ENCODE measurements at places on chromosomes 3 and 15.

GRCh38 chr3:119206611-119207511 lies 33.5 kb downstream of the UPK1B start:
- DNase-seq, result no peak

DNA sequence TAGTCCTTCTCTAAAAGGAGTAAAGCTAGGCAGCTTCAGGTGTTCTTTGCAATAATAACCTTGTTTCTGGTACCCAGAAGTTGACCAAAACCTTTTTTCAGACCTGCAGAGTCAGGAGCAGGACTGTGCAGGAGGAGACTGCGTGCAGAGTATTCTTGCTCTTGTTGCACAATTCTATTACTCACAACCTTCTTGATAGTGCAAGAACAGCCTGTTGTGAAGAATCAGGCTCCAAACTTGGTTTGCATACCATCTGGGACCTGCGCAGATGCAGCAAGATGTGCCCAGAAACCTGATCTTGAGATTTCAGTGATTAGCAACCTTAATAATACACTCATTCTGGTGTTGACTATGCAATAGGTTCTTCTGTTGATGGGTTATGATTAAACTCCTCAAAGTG lies 111.9 kb downstream of the ATG7 start:
- DNase-seq, result no peak

DNA sequence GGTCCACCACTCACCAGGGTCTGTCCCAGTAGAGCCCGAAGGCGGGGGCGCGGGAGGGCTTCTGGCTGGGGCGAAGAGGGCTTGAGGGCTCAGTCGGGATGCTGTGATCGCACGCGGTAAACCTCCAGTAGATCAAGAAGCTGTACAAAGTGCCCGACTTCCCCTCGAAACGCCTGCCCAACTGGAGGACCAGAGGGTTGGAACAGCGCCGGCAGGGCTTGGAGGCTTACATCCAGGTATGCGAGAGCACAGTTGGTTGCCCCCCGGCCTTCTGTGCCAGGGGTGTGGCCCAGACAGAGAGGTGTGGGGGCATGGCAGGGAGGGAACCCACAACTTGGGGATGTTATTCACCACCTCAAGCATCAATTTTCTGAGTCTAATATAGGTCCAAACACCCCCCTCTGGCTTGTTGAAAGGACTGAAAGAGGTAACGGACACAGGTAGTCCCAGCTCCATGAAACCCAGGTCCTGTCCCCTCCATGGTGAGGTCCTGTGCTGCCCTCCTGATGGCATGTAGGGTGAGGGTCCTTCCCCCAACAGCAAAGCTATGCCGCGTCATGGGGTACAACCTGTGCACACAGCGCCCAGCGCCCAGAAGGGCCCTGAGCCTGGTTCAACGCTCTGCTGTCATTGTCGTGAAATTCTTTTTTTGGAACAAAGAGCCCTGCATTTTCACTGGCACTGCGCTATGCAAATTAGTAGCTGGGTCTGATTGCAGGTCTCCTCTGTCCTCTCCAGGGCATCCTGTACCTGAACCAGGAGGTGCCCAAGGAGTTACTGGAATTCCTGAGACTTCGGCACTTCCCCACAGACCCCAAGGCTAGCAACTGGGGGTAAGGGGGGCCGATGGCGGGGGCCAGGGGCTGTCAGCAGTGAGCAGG lies 1.2 kb downstream of the SNX22 start:
- no peak for DNase-seq

DNA sequence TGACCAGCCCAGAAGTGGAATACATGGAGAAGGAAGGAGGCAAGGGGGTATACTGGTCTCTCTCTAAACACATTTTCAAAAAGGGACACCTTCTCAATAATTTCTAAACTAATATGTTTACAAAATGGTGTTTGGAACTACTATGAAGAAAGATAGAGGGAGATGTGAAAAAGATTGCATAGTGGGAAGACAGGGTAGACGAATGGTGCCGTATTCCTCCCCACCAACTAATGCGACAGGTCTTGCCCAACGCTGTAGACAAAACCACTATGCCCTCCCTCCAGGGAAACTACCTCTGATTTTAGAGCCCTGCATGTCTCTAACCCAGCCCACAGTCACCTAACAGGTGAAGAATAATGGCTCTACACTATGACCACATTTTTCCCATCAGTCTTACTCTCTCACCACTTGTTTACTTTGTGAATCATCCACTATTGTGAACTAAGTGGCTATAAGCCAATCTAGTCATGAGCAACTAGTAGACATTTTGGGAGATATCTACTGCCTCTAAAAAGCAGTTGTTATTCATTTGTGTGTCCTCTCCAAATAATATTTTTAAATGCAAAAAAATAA lies 108.2 kb upstream of the UBE2E2 start:
- peak; percentile 70 for DNase-seq

All from endothelial cell of umbilical vein (primary cell).